ENCODE measurements at places on chromosomes 4 and X.
A peak's percentile ranks its signal among the peaks of the same experiment; 100 is the strongest.

DNA sequence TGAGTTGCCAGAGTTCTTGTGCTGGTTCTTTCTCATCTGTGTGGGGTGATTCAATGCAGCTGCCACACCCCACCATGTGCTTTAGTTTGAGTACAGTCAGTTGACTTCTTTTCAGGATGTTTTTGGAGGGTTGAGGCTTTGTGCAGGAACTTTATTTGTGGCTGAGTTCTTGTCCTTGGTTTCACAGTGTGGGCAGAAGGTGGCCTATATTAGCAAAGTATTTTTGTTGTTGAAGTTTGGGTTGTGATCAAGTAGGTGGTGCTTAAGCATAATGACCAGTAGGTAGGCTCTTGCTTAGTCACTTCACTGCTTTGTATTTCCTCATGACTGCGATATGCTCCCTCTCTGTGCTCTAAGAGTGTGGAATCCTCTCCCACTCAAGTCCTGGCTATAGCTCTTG is 80.3 kb downstream of the ARHGAP24 start:
- peak; percentile 32 for DNase-seq

DNA sequence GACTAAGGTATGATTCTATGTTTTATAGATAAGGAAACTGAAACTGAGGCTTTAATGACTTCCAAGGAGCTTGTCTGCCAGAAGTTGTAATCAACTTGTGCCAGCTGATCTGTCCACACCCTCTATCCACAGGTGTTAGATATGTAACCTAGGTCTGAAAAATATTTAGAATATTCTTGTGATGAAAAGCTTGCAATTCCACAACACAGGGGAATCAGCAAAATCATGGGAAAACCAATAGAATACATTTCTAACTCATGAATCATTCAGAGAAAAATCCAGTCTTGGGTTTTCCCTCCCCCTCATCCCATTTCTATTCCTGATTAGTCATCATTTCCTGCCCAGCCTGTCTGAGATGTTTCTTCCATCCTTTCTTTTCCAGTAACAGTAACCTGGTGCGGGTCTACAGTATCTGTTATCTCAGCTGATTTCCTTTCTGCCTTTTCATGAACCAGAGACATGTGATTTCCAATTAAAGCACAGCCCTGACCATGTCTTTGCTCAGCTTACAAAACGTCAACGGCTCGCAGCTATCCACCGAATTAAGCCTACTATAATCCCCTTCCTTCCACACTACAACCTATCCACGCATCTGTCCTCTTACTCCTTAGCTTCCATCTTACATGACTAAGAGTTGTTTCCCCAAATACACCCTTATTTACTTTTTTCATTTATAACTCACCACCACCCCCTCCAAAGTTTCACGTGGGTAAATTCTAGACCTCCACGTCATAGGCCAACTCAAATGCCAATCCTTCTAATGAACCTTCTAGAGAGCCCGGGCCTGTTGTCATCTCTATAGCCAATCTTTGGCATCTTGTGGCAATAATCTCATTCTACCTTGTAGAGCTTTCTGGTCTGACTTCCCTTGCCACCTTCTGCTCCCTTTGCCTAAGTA is 961 bp upstream of the NOCT start:
- DNase-seq, result peak; percentile 96

DNA sequence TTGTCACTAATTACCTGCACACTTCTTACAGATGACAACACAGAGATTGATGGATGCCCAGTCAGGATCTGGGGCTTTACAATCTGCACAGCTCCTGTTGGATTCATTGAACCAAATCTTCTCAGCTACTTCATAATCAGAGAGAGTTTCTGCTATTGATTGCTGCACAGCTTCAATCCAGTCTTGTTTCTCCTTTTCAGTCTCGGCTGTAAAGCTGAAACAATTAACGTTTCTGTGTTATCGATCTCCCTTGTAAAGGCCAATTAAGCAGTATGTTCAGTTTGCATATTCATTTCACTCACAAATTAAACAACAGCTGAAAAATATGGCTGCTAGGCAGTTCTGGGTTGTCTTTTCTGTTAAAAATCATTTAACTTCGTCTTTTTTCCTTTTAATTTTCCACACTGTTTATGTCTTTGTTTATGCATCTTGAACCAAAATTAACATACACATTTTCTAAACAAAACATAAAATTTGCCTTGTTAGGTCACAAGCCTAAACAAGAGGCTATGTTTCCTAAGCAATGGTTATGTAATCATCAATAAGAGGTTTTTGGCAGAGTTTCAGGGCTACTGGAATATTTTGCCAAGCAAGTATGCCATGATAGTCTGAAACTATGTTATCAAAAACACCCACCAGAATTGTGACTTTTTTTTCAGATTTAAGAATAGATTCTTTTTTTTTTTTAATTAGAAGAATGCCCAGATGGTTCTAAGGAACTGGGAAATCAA is 79.2 kb downstream of the ARAP2 start:
- DNase-seq, result peak; percentile 8

DNA sequence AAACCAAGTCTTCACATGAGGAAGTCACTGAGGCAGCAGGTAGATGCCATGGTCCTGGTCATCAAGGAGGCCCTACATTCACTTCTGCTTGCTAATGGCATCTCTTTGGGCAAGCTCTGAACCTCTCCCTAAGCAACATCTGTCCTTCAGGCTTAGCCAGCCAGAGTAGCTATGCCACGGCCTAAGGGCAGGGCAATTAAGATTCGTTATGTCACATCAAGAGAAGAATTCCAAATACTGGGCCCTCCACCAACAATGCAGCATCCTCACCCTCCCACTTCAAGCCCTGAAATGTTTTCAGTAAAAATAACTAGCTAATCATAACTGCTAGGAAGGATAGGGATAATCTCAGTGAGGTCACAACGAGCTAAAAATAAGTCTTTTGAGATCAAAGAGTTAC is 120.7 kb upstream of the HCCS start:
- DNase-seq, result no peak

GRCh38 chrX:12721042-12721441 is 70.2 kb upstream of the PRPS2 start:
- DNase-seq, result no peak

GRCh38 chrX:40573763-40574162 is 7.0 kb upstream of the ATP6AP2 start:
- DNase-seq, result peak; percentile 24
